ENCODE measurements at places on chromosomes 13 and 19.

DNA sequence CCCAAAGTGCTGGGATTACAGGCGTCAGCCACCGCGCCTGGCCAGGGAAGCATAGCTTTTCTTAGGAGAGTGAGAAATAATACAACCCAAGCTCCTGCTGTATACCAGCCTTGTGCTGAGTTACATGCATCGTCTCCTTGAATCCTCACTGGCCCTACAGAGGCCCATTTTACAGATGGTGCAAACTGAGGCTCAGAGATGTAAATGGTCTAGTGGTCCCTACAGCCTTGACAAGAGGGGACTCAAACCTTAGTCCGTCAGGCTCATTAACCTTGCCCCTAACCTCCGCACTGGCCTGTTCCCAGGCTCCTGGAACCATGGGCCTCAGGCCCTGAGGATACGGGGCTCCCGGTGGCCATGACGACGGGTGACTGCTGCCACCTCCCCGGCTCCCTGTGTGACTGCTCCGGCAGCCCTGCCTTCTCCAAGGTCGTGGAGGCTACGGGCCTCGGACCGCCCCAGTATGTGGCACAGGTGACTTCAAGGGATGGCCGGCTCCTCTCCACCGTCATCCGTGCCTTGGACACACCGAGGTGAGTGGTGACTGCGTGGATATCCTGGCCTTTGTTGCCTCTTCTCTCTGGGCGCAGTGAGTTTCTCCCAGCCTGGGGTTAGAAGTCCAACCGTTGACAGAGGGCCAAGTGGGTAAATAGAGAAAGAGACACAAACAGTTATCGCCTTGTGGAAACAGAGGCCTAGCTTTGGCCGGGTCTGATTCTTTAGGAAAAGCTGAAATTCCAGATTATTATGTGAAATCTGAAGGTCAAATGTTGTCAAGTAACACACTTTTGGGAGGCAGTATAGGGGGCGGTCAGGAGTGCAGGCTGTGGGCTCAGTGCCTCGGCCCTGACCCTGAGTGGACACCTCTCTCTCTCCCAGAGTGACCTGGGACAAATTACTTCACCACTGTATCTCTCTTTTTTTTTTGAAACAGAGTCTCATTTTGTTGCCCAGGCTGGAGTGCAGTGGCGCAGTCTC is 8.7 kb downstream of the MARCHF2 start:
- no peak for DNase-seq

- DNase-seq, result peak; percentile 80
Measured at GRCh38 chr19:44753932-44754749, 5.6 kb downstream of the BCL3 start.

GRCh38 chr19:56404705-56405056 is 549 bp downstream of the ZNF583 start:
- peak; percentile 2 for DNase-seq

DNA sequence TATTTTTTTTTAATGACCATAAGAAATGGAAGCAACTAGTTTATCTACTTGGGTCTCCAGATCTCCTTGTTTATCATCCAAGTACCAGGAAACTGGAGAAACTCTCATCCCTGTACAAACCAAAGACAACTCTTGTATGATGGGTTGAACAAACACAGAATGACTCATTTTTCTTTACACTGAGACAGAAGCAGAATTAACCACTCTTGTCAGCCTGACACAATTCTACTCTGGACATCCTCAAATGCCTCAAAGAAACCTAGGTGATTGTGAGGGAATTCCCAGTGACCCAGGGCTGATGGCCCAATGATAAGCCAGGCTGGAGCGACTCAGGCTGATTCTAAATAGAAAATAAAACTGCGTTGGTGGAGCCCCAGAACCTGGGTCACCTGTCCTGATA is 151.5 kb downstream of the ZNF737 start:
- DNase-seq, result no peak

- DNase-seq, result no peak
Measured at GRCh38 chr13:37981932-37982331, 112.4 kb upstream of the TRPC4 start.

DNA sequence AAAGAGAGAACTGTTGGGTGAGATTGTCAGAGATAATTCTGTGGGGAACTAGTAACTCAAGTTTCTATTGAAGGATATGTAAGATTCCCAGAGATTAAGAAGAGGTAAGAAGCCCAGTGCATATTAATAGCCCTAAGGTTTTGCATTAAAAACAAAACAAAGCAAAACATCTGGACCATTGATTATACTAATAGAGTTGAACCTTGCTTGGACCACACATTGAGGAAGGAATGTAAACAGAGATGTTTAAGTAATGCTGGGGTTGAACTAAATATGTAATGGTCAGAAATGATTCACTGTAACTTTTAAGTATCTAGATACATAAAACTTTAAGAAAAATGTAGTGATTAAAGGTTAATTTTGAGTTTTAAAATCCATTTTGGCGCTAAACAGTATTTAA is 1770.0 kb downstream of the PCDH9 start:
- DNase-seq, result peak; percentile 53

DNA sequence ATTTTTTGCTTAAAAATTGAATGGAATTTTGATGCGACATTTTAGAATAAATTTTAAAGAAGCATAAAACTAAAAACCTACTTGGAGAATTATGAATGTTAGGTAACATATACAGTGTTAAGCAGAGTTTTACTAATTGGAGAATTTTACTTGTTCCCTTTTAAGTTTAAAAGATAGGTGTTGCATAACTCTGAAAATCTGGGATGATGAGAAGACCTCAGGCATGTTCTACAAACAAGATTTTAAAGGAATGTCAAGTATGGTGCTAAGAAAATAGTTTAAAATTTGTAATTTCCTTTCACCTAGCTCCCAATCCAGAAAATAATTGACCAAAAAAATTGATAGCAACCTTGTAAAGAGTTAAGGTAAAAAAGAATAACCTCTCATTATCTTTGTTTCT is 135.8 kb downstream of the RFC3 start:
- peak; percentile 5 for DNase-seq

DNA sequence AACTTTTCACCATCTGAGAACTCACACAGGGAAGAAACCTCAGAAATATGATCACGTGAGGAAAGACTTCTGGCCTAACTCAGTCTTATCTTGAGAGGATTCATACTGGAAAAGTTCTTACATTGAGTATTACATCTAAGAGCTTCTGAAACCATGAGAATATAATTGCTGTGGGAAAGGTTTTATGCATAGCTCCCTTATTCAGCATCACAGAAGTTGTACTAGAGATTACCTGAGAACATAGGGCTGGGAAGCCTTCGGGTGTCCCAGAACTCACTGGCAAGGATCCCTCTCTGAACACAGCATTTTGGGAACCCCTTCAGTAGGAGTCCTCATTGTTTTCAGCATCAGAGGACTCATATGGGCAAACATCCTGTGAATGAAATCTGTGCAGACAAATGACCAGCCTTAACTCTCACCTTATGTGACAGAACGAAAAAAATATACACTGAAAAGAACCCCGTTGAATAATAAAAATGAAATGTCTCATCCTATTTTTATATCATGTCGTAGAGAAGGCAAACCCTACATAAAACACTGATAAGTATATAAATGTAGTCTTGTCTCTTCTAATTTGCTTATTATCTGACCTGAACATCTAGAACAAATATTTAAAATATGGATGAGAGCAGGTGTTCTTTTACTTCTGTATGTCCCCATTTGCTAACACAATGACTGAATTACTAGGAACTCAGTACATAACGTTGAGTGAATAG is 14.2 kb downstream of the ZNF274 start:
- peak; percentile 25 for DNase-seq

GRCh38 chr13:39170711-39171110 is 132.5 kb downstream of the NHLRC3 start:
- no peak for DNase-seq

DNA sequence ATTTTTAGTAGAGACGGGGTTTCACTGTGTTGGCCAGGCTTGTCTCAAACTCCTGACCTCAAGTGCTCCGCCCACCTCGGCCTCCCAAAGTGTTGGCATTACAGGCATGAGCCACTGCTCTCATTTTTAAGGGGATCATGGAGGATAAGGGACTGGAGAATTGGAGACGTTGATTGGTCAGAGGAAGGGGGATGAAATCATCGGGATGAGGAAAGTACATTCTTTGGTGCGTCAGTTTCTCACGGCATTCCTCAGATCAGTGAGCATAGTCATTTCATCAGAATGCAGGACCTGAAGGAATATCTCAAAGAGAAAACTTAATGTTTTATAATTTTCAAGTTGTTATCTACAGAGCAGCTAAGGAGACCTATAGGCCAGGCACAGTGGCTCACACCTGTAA is 14.0 kb downstream of the ZNF114 start:
- DNase-seq, result peak; percentile 93

DNA sequence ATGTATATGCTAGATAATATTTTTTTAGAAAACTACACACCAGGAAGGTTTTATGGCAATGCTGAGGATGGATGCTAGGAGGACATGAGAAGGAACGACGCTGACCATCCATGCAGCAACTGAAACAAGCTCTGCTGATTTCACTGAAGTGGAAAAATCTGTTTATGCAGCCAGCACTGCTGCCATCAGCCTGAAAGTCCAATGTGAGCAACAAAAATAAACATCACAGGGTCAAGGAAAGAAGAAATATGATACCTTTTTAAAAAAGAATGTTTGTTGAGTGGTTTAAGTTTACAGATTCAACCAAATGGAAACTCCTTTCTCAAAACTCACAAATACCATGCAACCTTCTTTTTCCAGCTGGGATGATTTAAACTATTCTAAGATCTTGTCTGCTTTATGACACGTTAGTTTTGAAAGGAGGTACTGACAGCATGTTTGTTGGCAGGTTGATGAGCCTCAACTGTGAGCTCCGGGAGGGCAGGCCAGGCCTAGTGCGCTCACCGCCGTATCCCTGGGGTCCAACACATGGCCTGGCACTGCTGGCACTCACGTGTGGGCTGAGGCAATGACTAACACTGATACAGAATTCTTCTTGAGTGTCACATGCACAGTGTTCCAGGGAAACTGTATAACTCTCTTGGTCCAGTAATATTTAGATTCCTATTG is 46.8 kb downstream of the LATS2 start:
- peak; percentile 71 for DNase-seq

DNA sequence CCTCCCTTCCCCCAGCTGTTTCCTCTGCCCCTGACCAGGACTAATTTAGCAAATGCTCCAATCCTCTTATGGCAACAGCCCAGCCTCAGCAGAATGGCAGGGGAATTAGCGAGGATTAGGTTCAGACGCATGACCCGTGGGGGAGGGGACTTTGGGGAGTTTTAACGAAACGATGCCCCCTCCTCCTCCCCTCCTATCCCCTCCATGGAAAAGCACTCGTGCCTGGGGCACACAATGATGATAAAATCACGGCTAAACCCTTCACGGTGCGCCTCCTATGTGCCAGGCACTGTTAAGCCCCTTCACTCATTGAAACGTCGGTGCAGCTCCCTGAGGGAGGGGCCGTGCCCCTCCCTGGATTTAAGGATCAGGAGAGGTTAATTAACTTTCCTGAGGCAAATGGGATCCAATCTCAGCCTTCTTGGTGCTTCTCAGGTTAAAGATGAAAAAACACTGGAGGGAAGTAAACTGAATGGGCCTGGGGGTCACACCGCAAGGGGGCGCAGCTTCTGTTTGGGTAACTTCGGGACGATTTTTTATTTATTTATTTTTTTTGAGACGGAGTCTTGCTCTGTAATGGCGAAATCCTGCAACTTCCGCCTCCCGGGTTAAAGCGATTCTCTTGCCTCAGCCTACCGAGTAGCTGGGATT is 10.1 kb upstream of the TPRX2 start:
- DNase-seq, result no peak

- peak; percentile 12 for DNase-seq
Measured at GRCh38 chr19:42683917-42684513, 56.3 kb downstream of the PSG3 start.

Data from fibroblast of skin of right quadriceps (primary cell).